ENCODE measurements at places on chromosomes 5 and 9.

- no peak for DNase-seq
Observed at GRCh38 chr9:98092613-98092931, 26.4 kb downstream of the TRIM14 start.

DNA sequence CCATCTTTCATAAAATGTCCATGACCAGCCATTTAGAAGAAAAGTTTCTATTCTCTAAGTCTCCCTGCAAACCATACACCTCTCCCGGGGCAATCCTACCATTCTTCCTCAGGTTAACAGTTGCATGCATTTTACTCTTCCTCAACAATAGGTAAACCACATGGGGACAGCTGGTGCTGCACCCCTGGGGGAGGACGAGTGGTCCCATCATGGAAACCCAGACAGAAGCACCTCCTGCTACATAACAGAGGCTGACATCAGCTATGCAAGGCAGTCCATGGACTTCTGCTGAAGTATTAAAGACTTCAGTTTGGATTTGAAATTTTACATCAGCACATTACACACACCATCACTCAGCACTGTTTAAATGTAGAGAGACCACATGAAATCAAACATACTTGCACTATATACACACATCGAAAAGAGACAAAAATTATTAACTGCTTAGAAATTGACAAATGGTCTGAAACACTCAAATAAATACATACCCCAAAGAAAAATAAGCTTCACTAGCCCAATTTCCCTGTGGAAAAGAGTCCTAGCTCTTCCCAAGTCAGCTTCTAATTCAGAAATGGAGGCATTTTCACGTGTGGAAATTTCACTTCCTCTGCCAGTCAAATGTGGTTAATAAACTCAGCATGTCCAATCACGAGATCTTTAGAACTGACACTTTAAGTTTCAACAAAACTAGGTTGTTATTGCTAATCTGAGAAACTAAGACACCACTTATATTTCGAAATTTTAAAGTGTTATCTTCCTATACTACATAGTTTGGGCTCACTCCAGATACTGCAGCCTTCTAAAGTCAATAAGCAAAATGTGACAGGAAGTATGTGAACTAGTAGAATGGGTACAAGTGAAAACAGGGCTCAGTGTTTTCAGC is 173.4 kb downstream of the ROR2 start:
- DNase-seq: no peak

DNA sequence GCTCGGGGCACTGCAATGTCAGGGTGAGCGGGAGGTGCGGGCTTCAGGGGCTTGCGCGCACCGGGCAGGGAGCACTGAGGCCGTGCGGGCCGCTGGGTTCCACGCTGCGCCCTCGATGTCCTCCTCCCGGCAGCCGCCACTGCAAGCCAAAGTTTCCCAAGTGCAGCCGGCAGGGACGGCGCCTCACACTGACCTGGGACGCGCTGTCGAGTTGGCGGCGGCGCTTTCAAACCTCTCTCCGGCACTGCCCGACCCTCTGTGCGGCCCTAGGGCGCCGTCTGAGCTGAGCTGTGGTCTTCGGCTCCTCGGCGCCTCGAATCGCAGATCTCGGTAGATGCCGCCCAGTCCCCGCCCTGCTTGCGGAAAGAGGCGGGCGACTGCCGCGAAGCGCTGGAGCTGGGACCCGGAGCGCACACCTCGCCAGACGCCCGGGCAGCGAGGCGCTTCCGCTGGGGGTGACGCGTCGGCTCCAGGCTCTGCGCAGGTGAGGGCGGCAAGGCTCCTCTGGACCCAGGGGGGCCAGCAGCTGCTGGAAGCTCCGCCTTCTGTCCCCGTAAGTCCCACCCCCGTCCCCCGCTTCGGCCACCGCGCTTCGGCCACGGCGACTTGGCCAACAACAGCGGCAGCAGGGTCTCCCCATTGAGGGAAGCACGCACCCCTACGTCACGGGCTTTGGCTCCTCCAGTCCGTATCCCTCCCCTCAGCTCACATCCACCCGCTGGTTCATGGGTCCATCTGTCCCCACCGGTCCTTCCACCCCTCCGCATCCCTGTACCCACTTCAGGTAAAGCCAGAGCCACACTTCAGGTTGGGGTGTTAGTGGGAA is at the start of gene ANKRD34B:
TSS of gene ANKRD34B (minus strand) at position 320 of the 826 bp plus-strand sequence. CDS start 10,261 bp downstream, outside the sequence.
- no peak for DNase-seq

DNA sequence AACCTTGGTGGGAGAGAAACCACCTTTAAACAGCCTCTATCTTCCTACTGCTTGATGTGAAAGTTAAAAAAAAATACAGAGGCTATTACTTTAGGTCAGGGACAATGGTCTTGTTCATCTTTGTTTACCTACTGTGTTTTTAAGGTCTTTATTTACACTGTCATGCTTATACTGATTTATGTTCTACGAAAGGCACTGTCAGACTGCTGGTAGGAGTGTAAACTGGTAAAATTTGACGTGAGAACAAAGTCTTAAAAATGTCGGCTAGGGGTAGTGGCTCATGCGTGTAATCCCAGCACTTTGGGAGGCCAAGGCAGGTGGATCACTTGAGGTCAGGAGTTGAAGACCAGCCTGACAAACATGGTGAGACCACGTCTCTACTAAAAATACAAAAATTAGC is 42.1 kb upstream of the ELOVL7 start:
- no peak for DNase-seq

DNA sequence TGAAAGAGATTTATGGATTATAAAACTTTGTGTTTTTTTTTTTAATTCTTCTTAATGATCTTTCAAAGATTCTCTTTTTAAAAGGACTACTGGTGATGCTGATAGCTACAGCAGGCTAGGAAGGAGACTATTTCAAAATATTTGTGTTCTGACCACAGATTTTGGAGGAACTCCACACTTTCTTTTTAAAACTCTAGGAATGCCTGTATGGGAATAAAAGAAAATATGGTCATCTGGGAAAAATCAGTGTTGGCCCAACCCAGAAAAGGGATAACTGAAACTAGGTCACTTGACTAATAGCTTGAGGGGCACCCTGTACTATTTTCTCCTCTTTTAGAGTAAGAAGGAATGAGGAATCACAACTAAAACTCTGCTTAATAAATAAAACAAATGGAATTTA is 97.6 kb upstream of the ADAMTS19 start:
- no peak for DNase-seq

DNA sequence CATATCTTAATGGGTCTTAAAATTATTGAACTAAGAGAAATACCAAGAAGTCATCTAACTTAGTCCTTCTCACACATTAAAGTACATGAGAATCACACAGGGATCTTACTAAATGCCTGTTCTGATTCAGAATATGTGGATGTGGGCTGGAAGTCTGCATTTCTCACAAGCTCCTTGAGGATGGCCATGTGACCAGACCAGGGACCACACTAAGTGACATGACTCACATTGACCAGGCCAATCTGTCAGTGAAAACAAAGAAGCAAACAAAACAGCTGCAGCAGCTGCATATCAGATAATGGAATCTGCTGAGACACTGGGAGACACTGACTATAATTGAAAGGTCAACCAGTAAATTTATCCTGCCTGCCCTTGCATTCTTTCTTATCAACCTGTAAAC is 110.5 kb downstream of the ADAMTS12 start:
- peak; percentile 32 for DNase-seq

- no peak for DNase-seq
Observed at GRCh38 chr5:57211039-57211438, 37.2 kb downstream of the GPBP1 start.

DNA sequence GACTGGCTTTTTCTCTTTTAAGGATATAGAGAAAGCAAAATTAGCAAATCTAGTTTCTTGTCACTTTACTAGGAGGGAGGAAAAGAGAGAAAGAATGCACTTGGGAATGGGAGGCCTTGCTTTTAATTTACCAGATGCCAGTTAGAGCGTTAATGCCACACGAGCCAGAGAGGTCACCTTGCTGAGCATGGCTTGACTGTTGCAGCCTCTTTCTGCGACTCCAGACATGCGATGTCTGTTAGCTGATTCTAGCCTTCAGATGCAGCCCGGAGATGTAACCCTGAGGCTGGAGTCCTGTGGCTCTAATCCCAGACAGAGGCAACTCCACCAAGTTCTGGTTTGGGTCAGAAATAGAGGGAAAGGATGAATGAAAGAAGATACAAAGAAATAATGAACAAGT is 152.5 kb downstream of the TRIO start:
- DNase-seq: no peak

DNA sequence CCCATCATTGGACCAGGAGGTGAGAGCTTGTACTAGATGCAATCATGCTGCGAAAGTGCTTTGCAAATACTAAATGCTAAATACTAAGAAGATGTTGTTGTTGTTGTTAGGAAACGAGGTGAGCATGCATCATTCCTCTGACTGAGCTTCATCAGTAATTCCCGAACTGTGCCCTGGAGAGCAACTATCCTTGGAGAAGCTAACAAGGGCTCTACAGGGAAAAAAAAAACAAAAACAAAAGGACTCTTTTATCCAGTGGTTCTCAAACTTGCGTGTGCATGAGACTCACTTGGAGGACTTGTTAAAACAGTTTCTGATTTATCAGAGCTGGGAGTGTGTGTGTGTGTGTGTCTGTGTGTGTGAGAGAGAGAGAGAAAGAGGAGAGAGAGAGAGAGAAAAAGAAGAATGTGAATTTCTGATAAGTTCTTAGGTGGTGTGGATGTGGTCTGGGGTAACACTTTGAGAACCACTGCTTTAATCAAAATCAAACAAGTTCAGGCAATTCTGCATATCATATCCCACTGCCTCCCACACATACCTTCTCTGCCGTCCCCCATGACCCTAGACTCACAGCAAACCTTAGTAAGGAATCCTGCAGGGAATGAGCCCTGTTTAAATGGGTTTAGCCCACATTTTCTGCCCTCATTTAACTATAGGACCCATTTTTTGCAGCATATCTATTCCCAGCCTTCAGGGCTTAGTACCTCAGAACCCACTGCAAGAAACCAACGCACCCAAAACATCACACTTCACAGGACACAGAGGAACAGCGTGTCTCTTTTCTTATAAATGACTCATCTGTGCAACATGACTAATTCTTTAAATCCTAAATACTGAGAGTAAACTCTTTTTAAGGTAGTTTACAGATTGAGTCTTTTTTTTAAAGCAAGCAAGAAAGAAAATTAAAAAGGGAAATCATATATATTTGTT is 48.9 kb downstream of the PDE6A start:
- no peak for DNase-seq

GRCh38 chr9:81113453-81114124 is 575.8 kb downstream of the TLE1 start:
- no peak for DNase-seq

DNA sequence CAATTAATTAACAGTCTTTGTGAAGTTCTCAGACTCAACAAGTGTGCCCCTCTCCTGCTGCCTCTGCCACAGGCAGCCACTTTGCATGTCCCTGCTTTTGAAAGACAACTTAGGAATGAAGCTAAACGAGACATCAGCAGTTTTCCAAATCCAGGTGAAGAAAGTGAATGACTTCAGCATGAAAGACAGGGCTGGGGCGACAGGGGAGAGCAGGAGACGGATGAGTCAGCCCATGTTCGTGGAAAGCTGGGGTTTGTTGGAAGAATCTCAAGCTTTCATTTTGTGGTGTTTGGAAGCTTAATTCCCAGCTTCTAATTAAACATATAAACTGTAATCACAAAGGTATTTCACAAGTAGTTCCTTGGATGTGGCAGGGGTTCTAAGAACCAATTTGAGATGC is 207.8 kb upstream of the MAP3K1 start:
- DNase-seq: no peak

- no peak for DNase-seq
Observed at GRCh38 chr5:154345255-154345952, 100.4 kb upstream of the SAP30L start.

DNA sequence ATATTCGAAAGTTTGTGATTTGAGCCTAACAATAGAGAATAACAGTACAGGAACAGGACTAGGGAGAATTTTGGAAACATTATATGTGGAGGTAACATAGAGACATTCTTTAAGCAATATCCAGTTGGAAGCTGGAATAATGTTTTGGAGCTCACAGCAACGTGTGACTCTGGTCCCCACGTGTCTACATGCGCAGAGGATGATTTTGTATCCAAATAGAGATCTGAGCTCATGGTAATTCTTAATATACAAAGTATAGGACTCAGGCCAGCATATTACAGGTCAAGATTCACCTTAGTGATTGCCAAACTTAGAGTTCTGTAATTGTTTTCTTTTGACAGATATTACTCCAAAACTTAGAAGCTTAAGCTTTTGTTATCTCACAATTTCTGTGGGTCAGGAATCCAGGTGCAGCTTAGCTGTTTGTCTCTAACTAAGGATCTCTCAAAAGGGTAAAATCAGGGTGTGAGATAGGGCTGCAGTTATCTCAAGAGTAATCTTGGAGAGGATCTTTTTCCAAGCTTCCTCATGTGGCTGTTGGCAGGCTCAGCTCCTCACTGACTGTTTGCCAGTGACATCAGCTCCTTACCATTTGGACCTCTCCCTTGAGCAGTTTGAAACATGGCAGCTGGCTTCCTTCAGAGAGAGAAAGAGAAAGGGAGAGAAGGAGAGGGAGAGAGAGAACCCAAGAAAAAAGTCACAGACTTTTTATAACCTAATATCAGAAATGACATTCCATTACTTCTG is 272.0 kb upstream of the ZNF462 start:
- DNase-seq: no peak

- no peak for DNase-seq
Observed at GRCh38 chr9:5455181-5455580, 4.8 kb downstream of the CD274 start.

- DNase-seq: no peak
Observed at GRCh38 chr9:112084334-112084733, 90.8 kb downstream of the SUSD1 start.

DNA sequence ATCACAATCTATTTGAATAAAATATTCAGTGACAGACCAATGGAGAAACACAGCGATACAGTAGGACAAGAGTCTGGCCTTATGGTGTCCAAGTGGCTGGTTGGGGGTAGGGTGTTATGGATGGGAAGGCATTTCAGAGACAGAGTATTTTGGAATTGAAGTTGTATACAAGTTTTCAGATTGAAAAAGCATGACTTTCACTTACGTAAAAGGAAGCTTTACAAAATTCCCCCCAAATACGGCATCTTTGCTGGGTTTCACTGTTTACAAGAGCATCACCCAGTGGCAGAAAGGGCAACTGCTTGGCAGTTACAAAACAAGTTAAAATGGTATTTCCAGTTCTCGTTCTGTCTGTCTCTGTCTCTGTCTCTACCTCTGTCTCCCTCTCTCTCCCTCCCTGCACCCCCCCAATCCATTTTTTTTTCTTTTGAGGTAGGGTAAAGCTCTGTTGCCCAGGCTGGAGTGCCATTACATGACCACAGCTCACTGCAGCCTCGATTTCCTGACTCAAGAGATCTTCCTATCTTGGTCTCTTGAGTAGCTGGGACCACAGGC is 86.2 kb downstream of the PTPN3 start:
- no peak for DNase-seq

DNA sequence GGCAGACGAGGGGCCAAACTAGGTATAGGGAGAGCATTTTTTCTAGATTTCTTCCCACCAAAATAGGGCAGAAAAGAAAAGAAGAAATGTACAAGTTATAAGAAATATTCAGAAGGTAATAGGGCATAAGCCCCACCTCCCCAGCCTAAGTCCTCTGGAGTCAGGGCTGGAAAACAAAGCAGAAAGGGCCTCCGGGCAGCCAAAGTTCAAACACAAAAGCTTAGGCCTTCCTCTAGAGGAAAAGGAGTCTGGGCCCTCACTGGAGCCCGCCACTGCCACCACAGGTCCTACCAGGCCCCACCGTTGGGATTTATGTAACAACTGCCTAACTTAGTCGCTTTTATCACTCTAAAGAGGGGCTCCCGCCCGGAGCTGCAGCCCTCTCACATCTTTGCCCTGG is 27.6 kb downstream of the TBC1D2 start:
- no peak for DNase-seq
